ENCODE measurements at places on chromosomes 12 and 14.

- DNase-seq, result no peak
Measured at GRCh38 chr14:92650581-92651105, 97.8 kb downstream of the LGMN start.

DNA sequence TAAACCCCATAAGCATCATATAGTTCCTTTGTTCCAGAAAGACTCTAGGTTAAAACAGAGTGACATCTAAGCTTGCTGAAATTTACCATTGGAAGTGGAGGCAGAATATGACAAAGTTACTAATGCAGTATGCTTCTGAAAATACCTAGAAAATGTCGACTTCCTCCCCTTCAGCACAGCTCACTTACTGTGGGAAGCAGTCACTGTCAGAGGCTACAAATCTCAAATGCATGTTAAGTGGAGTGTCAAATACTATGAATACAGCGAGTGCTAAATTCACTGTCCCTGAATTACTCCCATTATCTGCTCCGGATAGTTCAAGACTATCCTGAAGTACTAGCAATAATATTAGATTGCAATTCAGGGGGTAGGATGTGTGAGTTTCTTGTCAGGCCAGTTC, 1454.6 kb downstream of the AACS start:
- no peak for DNase-seq

DNA sequence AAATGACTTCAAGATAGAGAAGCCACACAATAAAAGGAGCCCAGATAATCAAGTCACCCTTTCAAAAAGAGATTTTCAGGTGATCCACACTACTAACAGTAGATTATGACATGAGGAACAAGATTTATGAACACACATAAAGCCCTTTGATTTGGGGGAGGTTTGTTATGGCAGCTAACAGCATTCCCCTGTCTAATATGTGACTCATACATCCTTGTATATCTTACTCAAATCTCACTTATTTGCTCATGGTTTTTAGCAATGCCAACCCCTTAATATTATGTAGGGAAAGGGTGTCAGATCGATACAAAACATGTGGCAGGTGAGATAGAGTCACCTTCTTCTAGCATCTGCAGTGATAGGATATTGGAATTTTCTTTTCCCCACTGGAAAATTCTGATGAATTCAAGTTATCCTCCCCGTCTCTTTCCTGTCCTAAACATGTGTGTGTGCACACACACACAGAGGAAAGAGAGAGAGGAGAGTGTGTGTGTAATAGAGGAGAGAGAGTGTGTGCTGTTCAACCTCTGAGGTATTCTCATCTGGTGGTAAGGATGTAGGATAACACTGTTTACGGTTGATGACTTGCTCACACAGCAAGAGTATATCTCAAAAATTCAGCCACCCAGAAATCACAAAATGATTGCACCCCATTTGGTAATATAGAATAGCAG, 319.9 kb downstream of the KCNC2 start:
- DNase-seq, result no peak

DNA sequence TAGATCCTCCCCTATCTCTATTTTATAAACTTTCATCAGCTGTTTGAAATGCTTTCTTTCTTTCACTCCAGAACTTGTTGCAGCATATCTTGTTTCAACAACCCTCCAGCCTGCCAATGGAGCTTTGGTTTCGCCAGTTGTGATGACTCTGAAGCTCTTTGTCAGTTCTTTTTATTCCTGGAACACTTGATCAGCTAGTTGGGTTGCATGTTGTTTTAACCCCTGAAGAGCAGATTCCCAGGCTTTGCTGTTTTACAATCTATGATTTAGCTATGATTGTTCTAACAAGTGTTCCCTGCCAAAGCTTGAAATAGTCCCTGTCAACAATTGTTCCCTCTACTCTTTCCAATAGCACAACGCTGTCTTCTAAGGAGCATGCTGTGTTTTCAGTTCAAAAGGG, 50.6 kb upstream of the FUT8 start:
- no peak for DNase-seq

GRCh38 chr14:75282170-75282554, 3.5 kb downstream of the FOS start:
- DNase-seq, result no peak

DNA sequence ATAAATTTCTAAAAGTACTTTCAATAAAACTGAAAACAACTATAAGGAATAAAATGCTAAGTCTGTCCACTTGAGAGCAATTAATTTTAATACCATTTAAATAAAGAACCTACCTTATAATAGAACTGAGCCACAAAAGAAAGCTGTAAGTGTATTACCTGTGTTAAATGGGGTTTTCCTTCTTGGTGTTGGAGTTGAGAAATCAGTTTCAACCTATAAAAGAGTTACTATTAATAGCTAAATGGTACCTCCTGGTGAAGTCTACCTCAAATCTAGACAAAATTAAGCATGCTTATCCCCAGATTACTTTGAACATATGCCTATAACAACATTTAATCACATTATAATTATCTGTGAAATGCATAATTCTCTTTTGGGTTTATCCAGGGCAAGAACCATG, 48.8 kb downstream of the MIS18BP1 start:
- DNase-seq, result no peak

GRCh38 chr12:50581226-50582184, 76.7 kb downstream of the DIP2B start:
- no peak for DNase-seq

DNA sequence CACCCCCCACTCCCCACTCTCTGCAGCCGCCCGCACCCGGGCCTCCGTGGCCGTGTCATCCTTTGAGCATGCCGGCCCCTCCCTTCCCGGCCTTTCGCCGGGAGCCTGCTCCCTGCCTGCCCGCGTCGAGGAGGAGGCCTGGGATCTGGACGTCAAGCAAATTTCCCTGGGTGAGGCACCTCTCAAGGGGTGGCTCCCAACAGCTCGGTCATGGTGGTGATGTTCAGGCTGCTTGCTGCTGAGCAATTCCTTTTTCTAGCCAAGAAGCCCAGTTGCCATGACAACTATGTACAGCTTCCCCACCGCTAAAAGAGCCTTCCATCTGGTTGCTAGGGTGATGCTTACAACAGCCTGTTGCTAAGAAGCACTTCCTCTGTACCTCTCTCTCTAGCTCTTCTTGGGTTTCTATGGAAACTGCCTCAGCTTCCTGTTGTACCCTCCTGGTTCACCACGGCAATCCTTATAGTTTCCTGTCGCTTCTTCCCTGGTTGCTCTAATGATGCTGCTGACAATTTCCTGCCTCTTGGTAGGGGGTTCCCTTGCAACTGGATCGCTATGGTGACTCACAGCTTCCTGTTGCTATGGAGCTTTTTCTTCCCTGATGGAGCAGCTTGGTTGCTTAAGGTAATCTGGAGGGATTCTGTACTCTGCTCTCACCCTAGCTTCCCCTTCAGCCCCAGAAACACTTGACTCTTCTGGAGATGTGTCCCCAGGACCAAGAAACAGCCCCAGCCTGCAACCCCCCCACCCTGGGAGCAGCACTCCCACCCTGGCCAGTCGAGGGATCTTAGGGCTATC, 11.0 kb downstream of the ZNF219 start:
- no peak for DNase-seq

DNA sequence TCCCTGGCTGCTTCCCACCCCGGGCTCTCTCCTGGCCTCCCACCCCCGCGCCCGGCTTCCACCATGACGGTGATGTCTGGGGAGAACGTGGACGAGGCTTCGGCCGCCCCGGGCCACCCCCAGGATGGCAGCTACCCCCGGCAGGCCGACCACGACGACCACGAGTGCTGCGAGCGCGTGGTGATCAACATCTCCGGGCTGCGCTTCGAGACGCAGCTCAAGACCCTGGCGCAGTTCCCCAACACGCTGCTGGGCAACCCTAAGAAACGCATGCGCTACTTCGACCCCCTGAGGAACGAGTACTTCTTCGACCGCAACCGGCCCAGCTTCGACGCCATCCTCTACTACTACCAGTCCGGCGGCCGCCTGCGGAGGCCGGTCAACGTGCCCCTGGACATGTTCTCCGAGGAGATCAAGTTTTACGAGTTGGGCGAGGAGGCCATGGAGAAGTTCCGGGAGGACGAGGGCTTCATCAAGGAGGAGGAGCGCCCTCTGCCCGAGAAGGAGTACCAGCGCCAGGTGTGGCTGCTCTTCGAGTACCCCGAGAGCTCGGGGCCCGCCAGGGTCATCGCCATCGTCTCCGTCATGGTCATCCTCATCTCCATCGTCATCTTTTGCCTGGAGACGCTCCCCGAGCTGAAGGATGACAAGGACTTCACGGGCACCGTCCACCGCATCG, 1.8 kb downstream of the KCNA1 start:
- peak; percentile 6 for DNase-seq

- peak; percentile 92 for DNase-seq
Measured at GRCh38 chr12:9797722-9798619, 29.3 kb upstream of the KLRF1 start.

GRCh38 chr14:65106736-65107135, 4.4 kb upstream of the MAX start:
- no peak for DNase-seq

GRCh38 chr12:16350682-16351081, 3.2 kb downstream of the MGST1 start:
- DNase-seq, result no peak

GRCh38 chr12:49843876-49844437, 1.1 kb upstream of the BCDIN3D start:
- no peak for DNase-seq

DNA sequence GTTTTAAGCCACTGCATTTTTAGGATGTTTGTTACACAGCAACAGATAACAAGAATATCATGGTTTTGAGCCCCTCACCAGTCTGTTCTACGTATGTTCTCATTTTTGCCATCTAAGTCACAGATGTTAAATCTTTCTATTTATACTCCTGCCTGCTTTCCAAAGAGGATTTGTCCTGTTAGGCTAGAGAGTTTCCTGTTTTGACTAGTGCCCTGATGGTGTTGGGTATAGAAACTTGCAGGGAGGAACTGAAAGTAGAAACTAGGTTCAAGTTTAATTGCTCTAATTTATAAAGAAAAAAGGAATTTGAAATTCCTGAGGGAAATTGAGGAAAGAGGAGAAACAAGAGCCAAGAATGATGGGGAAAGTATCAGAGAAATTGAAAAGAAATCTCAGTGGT, 74.4 kb upstream of the COCH start:
- no peak for DNase-seq

DNA sequence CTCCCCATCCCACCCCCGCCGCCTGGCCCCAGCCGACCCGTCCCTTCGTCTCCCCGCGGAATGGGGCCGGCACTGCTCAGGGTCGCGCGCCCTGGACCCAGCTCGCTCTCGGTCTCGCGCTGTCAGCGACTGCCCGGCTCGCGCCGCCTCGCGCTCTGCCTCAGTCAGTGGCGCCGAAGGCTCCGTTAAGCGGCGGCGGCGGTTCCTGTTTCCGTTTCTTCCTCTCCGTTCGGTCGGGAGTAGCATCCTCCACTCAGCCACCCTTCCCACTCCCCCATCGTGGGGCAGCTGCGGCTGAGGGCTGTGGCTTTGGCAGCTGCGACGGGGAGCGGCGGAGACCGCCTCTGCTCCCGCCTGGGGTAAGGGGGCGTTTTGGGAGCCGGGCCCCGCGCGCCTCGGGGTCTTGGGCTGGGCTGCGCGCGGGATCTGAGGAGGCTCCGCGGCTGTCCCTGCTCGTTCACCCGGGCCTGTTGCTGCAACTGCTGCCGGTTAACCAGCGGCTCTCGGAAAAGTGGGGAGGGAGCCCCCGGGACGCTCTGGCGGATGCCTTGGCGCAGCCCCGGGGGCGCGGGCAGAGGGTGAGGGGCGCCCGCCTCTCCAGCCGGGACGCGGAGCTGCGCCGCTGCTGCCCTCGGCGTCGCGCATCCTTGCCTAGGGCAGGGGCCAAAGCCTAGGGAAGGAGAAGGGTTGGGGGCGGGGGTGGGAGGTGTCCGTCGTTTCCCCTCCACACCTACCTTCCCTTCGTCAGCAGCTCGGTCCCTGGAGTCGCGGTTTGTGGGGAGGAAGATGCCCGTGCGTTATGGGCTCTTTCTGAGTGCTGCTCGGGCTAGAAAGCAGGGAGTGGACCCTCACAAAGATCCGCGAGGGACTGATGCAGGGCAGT, 567 bp downstream of the FUT8 start:
- DNase-seq, result no peak

DNA sequence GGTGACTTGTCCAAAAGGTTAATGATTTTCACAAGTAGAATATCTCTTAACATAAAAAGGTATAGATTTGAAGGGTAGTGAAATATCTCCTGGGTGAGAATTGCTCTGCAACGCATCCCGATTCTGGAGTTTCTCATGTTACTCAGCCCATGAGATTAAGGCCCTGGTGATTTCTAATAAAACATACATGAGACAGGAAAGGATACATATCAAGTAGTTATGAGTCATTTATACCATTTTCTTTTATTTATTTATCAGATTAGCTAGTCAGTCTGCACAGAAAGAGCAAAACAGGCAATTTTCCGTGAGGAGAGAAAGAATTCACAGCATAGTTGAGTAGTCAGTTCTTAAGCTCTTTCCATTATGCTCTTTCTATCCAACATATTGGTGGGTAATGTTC, 535.6 kb upstream of the ATP2B1 start:
- DNase-seq, result no peak

DNA sequence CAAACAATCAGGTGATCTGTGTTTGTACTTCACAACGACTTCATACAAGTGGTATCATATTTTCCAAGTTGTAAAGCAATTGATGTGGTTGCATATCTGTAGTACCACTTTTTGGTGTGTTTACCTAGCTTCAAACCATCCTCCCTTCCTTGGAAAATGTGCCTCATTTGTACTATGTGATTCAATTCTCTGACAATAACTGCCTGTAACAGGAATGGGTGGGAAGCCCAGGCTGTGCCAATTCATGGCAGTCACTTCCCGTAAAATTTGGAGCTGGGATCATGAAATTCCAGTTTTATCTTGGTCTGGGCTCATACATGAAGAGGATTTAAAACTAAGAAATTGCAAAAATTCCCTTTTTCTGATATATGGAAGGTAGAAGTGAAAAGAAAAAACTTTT, 250.1 kb downstream of the DIO2 start:
- no peak for DNase-seq

DNA sequence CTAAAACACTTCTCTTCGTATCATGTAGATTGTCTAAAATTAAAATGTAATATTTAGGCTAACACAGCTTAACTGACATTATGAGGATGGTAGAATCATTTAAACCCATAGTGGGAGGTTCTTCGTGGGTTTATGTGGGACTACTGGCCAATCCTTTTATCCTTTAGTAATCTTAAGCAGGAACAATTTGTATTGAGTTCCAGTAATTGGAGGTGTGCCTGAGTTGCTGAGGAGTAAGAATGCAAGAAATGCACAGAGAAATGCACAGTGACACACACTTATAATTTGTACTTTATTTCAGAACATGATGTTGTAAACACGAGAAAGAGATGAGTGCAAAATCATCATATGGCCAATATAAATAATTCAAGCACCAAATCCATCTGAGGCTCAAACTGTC, 22.3 kb downstream of the OTOGL start:
- no peak for DNase-seq

DNA sequence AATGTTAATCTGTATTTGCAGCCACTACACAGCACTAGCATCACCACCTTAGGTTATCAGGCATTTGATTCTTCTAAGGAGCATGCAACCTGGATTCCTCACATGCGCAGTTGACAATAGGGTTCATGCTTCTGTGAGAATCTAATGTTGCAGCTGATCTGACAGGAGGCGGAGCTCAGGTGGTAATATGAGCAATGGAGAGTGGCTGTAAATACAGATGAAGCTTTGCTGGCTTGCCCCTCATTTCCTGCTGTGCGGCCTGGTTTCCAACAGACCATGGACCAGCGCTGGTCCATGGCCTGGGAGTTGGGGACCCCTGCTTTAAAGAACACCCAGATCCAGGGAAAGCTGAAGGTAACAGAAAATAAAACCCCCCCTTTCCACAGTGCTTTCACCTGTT, 51.0 kb downstream of the TMX1 start:
- no peak for DNase-seq

GRCh38 chr12:125096894-125097293, 31.7 kb downstream of the AACS start:
- DNase-seq, result no peak

- no peak for DNase-seq
Measured at GRCh38 chr14:24312736-24313507, 1.6 kb downstream of the LTB4R start.
